ENCODE measurements at places on chromosomes 5 and 9.

- DNase-seq = no peak
Observed at GRCh38 chr5:99317136-99317535, 388.3 kb upstream of the CHD1 start.

DNA sequence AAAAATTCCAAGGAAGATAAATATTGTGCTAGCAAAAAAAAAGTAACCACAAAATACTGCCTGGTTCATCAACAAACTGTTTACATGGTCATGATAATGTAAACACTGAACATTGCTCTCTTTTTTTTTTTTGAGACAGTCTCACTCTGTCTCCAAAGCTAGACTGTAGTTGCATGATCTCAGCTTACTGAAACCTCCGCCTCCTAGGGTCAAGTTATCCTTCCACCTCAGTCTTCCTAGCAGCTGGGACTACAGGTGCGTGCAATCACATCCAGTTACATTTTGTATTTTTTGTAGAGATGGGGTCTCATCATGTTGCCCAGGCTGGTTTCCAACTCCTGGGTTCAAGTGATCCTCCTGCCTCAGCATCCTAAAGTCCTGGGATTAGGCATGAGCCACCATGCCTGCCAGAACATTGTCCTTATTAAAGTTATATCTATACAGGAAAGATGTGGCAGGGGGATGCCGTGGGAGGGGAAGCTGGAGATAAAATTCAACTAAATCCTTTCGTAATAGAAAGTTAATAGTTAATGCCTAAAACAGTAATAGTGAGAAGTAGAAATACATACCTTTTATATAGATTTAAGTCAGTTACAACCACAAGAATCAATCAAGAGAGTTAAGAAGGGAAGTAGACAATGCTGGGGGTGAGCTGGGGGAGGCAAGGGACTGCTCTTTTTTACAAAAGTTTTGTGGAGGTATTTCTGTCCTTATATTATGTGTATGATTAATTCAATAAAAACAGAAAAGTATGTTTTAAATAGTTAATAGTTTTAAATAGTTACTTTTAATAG, 52.3 kb downstream of the RGMB start:
- DNase-seq = no peak

DNA sequence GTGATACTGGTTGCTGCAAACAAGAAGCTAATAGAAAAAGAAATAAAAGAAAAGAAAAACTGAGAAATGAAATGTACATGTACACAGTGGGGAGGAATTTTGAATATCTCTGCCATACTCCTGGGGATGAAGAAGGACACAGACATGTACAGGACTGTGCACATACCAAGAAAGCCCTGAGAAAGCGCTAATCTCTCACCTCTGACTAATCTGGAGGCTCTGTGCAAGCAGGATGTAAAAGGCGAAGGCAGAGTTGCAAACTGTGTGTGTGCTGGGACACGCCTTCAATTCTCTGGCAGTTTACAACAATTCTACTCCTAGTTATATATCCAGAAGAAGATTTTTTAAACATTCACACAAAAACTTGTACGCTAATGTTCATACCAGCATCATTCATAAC, 211.4 kb downstream of the KIAA0825 start:
- DNase-seq = no peak

GRCh38 chr5:150513375-150514309, 5.7 kb downstream of the NDST1 start:
- DNase-seq = no peak

- no peak for DNase-seq
Observed at GRCh38 chr9:36882594-36882993, 151.5 kb downstream of the PAX5 start.

Data from mesothelial cell of epicardium (in vitro differentiated cells).